Kidney epithelial cell (primary cell): ENCODE measurements at places on chromosomes 1 and 21. TPM values are rescaled to one million over a fixed set of nuclear protein-coding genes. Genes with fewer than 3 reads are reported as not detected.

Gene SGIP1
- total RNA-seq: 6.9 and 9.4 TPM in 2 replicates

Gene KCNJ9
- not detected in 2 replicates for total RNA-seq

Gene LYPD8
- not detected in 2 replicates for total RNA-seq

Gene PBX1
- 5.7 and 6.8 TPM in 2 replicates for total RNA-seq

Gene GSTM4
- 12.7 and 16.2 TPM in 2 replicates for total RNA-seq

Gene UBL4B
- total RNA-seq: not detected in 2 replicates

Gene APOBEC4
- not detected in 2 replicates for total RNA-seq
